ENCODE measurements at places on chromosomes 5 and 9.

GRCh38 chr9:21995666-21996398 lies 1.2 kb downstream of the CDKN2B-AS1 start:
- DNase-seq = no peak

- no peak for DNase-seq
Measured at GRCh38 chr5:132785365-132785764, 8.3 kb upstream of the SEPTIN8 start.

DNA sequence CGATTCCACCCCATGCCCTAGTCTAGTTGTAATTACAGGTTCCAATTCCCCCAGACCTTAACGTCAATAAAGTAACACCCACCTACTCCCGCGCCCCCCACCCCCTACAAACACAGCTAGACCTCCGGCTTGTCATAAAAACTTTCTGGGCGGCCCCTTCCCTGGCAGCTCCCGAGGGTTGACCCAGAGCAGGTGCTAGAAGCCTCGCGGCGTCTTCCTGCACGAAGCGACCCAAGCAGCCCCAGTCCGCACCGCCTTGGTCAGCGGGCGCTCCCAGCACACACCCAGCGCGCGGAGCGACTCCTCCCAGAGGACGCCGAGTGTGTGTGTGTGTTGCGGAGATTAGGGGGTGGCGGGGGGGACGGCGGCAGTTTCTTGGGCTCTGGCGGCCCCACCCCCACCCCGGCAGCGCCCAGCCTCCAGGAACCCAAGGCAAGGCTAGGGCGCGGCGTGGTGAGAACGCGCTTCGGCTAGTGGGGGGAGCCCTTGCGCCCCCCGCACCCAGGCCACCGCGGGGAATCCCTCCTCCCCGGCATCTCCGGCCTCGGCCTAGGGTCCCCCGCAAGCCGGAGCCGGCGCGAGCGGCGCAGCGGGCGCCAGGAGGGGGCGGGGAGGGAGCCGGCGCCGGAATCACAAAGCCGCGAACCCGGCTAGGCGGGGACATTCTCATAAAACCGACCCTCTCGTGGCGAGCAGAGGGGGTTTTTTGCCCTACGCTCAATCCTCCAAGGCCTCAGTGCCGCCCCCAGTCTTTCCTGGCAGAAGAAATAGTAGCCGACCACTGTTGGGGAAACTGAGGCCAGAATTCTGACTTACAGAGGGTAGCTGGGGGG lies 2.2 kb downstream of the PCDH1 start:
- no peak for DNase-seq

DNA sequence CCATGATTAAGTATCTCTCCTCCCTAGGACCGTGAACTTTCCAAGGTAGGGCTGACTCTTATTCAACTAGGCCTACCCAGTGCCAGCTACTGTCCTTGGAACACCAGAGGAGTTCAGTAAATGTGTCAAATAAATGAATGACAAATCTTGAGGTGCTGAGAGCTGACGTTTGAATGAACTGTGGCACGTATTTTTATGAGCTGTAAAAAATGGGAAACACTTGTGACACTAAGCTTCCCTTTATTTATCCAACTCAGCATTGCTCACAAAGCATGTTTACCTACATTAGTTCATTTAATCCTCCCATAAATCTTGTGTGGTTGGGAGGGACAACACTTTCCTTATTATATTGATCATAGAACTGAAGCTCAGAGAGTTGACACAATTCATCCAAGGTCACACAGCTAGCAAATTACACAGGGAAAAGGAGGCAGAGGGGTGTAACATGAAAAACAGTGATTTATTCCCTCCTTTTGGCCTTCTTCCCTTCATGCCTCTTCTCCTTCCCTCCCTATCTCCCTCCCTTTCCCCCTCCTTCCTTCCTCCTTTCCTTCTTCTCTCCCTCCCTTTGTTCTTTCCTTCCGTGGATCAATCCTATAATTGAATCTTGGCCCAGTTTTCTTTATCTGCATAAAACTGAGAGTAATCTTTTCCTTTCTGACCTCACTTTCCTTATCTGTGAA lies 412.6 kb downstream of the DMRT2 start:
- no peak for DNase-seq

GRCh38 chr5:67154556-67155206 lies 41.9 kb downstream of the CD180 start:
- DNase-seq = no peak

GRCh38 chr9:29176231-29176630 lies 1603.0 kb upstream of the C9orf72 start:
- DNase-seq = no peak

GRCh38 chr5:160450164-160450932 lies 28.7 kb downstream of the PTTG1 start:
- no peak for DNase-seq

DNA sequence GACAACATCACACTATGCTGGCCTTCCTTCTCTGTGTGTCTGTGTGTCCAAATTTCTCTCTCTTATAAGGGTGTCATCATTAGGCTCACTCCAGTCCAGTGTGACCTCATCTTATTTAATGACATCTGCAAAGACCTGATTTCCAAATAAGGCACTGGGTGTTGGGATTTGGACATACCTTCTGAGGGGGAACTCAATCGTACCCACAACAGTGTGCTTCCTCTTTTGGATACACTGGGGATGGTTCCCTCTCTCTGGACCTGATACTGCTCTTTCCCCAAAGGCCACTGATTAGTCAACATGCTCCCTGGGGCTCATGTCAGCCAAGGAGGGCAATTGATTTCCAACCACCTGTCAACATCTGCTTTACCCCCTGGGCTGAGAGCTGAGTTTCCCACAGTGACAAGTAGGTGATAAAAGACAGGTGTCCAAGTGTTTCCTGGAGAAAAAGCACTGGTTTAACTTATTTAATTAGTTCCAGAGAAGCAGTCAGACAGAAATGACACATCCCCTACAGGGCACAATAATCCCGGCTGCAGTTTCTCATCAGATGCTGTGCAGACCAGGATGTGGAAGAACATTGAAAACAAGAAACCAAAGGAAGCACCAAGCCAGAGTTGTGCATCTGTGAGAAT lies 17.8 kb upstream of the CEP72 start:
- DNase-seq = no peak

- no peak for DNase-seq
Measured at GRCh38 chr5:73387601-73388305, 60.8 kb downstream of the FOXD1 start.

GRCh38 chr5:67921004-67921601 lies 294.5 kb upstream of the PIK3R1 start:
- DNase-seq = no peak

DNA sequence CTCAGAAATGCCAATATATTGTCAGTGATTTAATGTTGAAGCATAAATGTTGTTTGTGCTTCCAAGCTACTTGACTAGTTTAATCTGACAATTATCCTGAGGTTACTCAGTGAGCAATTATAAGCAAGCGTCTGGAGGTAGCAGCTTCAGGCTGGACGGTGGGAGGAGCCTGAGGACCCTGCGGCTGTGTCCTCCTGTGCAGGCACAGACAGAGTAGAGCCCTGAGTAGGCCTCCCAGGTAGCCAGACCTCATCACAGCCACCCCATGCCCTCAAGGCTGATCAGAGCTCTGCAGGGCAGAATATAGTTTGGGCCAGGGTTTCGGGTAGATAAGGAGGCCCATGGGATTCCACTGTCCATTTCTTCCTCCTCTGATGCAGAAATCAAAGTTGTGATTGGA lies 153.6 kb downstream of the DRD1 start:
- no peak for DNase-seq

GRCh38 chr5:119275146-119275545 lies 80.7 kb upstream of the TNFAIP8 start:
- no peak for DNase-seq

DNA sequence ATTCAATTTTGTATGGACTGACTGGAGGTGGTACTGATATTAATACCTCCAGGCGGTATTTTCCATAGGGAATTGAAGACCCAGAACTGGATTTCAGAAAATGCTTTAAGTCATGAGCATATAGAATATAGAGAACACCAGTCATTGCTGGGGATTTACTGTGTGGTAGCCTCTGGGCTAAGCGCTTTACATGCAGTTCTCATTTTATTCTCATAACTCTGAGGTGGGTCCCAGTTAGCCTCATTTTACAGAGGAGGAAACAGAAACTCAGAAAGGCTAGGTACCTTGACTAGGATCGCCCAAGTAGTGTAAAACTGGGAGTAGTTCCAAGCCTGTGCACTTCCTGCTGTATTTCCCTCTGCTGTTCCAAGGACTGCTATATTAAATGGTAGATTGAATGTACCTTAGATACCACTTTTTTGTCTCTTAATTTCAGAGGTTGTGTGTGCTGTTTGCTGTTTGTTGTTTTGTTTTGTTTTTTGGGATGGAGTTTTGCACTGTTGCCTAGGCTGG lies 13.8 kb downstream of the SLC44A1 start:
- no peak for DNase-seq

GRCh38 chr5:162456086-162456485 lies 388.5 kb downstream of the GABRG2 start:
- DNase-seq = no peak

DNA sequence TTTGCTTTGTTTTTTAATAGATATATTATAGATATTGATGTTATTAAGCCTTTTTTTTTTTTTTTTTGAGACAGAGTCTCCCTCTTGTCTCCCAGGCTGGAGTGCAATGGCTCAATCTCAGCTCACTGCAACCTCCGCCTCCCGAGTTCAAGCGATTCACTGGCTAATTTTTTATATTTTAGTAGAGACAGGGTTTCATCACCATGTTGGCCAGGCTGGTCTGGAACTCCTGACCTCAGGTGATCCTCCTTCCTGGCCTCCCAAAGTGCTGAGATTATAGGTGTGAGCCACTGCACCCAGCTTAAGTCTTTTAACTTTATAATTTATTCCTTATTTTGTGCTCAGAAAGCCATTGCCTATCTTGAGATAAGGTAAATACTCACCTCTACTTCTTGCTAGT lies 24.2 kb upstream of the RAD23B start:
- no peak for DNase-seq

- DNase-seq = no peak
Measured at GRCh38 chr5:179798144-179798770, 4.5 kb downstream of the LTC4S start.

- no peak for DNase-seq
Measured at GRCh38 chr9:7688626-7689025, 111.0 kb downstream of the DMAC1 start.

- no peak for DNase-seq
Measured at GRCh38 chr5:115431116-115431515, 113.5 kb downstream of the FEM1C start.

DNA sequence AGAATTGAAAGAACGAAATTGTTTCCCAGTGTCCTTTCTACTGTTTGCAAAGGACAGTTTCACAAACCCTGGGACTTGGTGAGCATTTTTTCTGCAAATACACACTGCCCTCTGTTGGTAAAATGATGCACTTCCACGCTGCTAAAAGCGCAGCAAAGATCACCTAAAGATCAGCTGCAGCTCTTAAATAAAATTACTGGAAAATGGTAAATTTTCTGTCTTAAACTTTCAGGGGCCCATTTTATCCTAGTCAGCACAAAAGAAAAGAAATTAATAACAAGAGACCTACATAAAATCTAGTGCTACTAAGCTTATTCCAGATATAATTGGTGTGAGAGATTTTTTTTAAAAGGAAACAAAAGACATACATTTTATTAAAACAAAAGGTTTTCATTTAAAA lies 566.0 kb downstream of the CAAP1 start:
- no peak for DNase-seq

- no peak for DNase-seq
Measured at GRCh38 chr9:27369591-27369990, 72.6 kb upstream of the EQTN start.

GRCh38 chr5:43152946-43153345 lies 32.2 kb downstream of the ZNF131 start:
- no peak for DNase-seq

- no peak for DNase-seq
Measured at GRCh38 chr5:57163553-57164006, 10.3 kb upstream of the GPBP1 start.

Measured in stimulated activated CD4-positive, alpha-beta T cell treated with anti-CD3 and anti-CD28 coated beads, Interleukin-12 subunit alpha, Interleukin-12 subunit beta, amount 100 ng/mL, for 4 hours (primary cell).